ENCODE measurements at places on chromosomes 16 and 17.

DNA sequence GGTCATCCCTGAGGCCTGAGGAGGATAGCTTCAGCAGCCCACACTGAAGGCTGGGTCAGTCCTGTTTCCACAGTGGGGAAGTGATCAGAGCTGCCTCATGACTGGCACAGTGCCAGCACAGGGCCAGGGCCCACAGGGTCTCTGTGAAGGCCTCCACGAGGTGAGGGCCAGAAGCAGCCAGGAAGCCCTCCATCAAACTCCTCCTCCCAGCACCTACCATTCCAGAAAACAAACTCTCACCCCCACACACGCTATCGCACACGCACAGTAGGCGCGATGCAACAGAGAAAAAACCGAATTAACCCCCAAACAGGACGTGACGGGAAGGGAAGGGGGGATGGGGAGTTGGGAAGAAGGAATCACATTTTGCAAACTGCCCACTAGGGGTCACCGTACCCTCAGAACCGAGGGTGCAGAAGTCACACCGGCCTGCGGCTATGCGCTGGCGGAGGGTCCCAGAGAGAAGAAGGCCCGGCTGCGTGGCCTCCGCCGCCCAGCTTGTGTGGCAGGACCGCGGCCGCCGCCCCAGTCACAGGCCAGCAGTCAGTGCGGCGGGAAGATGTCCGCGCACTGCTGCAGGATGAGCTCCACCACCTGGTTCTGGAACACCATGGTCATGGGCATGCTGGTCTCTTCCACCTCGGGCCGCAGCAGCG lies 37.6 kb downstream of the ARHGAP27 start:
- DNase-seq = peak; percentile 17

DNA sequence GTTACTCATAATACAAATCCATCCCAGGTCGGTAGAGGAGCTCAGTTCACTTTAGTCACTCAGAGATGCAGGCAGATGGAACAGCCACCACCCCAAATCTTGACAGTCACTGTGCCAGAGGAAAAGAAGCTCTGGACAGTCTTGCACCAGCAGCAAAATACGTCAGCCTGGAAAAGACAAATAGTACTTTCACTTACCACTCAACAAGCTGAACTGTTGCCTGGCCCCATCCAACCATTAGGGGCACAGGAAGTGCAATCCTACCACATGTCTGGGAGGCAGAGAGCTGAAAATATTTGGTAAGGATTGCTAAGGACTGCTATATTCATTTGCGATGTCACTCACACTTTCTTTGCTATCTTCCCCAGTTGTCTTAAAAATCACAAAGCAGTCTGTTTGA lies 239.1 kb upstream of the TOX3 start:
- DNase-seq = no peak

DNA sequence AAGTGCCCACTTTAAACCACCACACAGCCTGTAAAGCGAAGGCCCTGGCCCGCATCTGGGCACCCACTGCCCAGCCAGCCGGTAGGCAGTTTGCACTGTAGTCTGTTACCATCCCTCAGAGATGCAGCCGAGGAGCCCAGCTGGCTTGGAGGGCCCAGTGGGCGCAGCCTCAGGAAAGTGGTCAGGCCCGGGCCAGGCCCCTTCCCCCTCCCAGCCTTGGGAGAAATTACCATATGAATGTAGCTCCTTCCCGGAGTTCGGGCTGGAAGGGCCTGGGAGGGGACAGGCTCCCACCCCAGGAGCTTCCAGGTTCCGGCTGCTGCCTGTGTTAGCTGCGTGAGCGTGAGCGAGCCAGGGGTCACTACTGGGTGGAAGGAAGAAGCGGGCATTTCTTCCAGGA lies 325.4 kb downstream of the SEC14L1 start:
- DNase-seq = no peak

DNA sequence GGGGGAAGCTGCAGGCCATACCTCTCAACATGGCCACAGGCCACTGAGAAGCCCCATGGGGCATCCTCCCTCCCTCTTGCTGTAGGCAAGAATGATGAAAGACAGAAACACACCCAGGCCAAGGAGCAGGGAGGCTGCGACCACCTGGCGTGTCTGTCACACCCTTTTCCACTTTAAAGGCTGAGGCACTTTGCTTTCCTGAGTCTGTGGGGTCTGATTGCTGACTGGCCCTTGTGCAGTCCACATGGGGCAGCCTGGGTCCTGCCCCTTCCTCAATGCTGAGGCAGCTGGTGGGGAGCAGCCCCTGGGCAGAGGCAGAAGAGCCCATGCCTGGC lies 8.7 kb downstream of the TMEM204 start:
- DNase-seq = no peak

DNA sequence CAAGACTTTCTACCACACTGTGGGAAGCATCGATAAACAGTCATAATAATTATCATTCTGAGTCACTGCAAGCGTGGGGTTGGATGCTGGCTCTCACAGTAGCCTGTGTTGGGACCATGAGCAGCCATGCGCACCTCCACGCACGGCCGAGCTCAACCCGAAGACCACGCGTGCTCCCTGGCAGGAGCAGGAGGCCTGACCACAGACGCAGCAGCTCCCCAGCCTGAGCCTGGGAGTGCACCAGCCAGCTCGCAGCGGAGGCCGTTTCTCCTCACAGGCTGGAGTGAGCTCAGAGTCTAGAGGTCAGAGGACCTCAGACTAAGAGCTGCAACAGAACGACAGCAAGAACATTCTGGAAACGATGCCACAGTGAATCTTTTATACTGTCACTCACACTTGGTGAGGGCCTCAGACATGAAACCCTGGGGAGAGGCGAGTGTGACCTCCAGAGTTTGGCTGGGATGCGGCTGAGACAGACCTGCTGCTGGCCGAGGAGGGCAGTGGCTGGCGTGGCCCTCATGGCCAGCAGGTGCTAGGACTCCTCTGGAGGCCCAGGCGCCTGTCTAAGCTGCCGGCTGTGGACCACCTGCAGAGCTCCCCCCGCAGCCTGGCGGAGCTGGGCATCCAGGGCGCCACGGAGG lies 6.0 kb downstream of the NDUFAF8 start:
- DNase-seq = no peak

DNA sequence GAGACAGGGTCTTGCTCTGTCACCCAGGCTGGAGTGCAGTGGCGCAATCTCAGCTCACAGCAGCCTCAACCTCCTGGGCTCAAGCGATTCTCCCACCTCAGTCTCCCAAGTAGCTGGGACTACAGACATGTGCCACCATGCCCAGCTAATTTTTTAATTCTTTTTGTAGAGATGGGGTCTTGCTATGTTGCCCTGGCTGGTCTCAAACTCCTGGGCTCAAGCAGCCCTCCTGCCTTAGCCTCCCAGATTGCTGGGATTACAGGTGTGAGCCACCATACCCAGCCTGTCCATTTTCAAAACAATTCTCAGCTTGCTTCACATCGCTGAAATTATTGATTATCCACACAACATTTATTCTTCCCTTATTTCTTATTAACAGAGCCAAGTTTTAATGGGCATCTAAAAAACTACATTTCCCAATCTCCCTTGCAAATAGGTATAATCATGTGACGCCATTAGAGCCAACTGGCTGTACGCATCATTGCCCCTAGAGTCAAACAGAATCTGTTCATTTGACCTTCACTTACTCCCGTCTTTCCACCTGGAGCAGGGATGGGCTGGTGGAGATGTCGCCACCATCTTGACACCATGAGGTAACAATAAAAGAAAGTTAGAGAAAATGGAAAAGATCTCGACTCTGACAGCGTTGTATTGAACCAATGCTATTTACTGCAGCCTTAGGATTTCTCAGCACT lies 148.0 kb upstream of the FOXF1 start:
- no peak for DNase-seq

DNA sequence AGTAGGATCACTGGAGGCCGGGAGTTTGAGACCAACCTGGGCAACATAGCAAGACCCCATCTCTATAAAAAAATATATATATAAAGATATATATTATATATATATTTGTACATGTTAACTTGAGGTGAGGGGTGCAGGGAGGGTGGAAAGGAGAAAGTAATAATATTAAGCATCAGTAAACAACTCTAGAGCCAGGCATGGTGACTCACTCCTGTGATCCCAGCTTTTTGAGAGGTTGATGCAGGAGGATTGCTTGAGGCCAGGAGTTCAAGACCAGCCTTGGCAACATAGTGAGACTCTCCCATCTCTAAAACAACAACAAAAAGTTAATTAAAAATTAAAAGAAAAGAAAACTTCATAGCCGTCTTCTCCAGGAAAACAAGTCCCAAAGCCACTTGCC lies 61.7 kb upstream of the SMURF2 start:
- DNase-seq = no peak

DNA sequence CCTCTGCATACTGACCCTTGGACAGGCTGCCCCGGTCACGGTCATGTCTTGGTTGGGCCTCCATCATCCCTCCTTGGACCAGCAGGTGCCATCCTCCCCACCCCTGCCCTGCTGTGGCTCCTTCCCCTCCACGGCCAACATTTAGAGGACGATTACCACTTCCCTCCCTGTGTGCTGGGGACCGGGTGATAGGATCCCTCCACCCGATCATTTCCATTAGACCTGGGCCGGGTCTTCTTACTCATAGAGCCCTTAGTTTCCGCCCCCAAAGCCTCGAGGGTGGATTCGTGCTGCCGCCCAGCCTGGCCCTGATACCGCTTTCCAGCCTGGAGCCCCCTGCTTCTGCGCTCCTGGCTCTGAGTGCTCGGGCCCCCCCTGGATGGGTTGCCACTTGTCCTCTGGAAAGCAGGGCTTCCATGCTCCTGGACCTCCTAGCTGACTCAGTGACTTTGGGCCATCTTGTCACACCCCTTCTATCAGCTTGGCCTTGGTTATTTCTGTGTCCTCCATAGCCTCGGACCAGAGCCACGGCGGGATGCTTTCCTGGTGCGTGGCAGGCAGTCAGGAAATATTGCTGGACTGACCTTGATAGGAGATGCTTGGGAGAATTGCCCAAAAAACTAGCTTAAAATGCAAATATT lies 171.4 kb downstream of the SEC14L1 start:
- DNase-seq = no peak

GRCh38 chr17:83175119-83175821 lies 95.9 kb downstream of the METRNL start:
- no peak for DNase-seq

- no peak for DNase-seq
Observed at GRCh38 chr17:80360396-80360795, 54.6 kb upstream of the ENDOV start.
